ENCODE measurements at places on chromosomes 5 and 9.

DNA sequence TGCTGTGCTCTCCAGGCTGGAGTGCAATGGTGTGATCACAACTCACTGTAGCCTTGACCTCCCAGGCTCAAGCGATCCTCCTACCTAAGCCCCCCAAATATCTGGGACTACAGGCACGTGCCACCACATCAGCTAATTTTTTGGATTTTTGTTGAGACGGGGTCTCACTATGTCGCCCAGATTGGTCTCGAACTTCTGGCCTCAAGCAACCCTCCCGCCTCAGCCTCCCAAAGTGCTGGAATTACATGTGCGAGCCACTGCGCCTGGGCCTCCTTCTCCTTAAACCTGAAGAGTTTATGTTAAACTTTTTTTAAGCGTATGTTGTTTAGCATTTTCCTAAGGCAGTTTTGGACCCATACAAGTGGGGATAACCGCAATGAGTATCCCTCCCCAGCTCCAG is 30.8 kb upstream of the SUSD3 start:
- no peak for DNase-seq

- no peak for DNase-seq
These were observed 58.1 kb downstream of the MARCHF3 start for GRCh38 chr5:126972062-126972895.

DNA sequence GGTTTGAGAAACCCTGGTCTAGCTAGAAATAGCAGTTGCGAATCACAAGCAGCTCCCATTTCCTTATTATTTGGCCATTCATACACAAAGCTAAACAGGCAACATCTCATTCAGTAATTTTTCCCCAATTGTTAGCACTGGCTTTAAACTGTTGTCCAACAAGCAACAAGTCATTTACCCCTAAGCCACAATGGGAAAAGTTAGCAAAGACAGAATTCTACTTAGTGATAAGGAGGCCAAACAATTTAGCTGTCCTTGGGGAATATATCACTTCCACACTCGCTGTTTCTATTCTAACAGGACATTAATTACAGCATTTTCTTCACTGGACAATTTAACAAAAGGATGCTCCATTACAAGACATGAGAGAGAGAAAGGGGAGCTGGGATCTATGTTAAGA is 2.8 kb downstream of the MYO10 start:
- DNase-seq, result no peak

DNA sequence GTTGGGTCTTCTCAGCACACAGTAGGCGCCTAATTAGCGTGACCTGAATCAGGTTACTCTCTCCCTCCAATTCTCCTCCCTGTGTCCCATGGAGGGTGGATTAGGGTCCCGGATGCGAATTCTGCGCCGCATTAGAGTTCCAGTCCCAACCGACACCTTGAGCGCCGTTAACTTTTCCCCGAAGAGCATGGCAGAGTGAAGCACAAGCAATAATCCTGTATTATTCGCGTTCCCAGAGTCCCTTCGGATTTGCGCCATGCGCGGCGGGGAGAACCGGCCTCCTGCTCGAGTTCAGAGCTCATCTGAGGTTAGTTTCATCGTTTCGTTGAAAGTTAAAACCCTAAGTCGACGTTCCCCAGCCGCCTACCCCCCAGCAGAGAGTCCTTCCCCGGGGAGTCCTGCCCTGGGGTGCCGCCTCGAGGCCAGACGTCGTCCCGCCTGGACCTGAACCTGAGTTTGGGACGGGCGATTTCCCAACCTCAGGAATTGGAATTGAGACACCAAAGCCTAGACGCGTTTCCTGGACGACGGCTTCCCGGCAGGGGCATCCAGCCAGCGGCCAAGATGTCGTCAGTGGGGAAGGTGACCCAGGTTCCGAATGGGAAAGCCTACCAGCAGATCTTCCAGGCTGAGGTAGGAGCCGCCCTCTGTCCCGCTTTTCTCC is at the start of gene CCDC180:
TSS of gene CCDC180 (plus strand) at position 160 of the 664 bp plus-strand sequence. CDS start at position 565, 405 bp downstream.
- DNase-seq, result no peak

- DNase-seq, result no peak
These were observed 5.3 kb upstream of the HAUS6 start for GRCh38 chr9:19108038-19108437.

GRCh38 chr9:114224247-114224610 is 68.9 kb downstream of the COL27A1 start:
- DNase-seq, result no peak

DNA sequence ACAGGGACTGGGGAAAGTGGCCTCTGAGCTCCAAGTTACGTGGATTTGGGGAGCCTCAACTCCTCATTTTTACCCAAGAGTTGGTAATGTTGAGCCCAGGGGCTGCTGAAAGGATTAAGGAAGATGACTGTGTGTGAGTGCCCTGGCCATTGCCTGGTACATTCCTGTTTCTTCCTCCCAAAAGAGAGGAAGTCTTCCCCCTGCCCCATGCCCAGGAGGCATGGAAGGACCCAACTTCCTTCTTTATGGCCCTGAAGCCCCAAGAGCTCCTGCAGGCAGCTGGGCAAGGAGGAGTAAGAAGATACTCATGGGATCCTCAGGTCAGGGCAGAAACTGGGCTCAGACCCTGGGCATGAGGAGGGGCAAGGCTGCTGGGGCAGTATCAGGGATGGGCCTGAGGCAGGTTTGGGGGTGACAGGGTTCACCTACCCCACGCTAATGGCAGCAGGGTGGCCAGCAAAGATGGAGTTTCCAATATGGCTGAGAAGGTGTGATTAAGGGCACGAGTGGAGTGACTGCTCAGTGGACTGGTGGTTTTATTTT is 118.3 kb upstream of the MVB12B start:
- no peak for DNase-seq

DNA sequence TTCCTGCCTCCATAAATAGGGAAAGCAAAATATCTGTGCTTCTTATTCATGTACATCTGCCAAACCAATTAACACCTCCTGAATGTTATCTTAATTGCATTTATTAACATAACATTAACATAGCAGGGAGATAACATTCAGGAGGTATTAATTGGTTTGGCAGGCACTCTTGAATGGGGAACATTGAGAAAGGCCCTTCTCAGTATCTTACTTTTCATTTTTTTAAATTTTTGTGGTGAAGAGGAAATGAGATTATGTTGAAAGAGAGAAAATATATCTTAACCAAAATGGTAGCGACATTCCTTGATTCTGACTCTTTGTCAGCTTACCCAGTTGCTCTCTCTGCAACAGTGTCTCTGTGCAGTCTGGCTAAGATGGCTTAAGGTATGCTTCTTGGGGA is 100.4 kb upstream of the TLE1 start:
- no peak for DNase-seq

DNA sequence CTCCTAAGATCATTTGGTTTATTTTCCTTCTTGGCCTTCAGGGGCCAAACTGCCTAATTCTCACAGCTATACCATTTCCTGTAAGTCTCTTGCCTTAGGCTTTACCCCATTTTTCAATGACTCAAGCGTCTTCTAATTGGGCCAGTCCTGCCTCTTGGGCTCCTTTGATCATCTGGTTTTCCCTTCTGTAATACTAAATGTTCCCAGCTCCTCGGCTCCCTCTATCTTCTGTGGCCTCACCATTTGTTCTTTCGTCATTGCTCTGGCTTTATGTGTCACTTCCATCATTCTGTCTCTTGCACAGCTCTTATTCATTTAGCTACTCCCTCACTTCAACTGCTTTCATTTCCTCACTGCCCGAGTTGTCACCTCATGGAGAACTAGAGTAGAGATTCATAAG is 14.5 kb upstream of the SPINK7 start:
- no peak for DNase-seq

- no peak for DNase-seq
These were observed 965 bp downstream of the CLTA start for GRCh38 chr9:36191686-36192085.

DNA sequence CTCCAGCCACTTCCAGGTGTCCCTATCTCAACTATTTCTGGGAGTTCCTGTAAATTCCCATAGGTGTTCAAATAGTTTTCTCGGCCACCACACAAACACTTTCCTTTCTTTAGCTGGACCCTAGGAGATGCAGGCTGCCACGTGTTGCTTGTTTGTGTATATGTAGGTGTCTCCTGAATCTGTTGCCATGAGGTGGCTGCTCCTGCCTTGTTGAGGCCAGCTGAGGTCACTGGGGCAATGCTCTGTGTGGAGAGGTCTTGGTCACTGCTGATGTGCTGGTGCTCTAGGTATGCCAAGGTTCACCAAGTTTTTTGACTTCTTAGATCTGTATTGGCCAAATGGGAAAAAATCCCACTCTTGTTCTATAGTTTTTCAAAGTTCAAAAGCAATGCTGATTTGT is 132.5 kb upstream of the CHD1 start:
- DNase-seq, result no peak

DNA sequence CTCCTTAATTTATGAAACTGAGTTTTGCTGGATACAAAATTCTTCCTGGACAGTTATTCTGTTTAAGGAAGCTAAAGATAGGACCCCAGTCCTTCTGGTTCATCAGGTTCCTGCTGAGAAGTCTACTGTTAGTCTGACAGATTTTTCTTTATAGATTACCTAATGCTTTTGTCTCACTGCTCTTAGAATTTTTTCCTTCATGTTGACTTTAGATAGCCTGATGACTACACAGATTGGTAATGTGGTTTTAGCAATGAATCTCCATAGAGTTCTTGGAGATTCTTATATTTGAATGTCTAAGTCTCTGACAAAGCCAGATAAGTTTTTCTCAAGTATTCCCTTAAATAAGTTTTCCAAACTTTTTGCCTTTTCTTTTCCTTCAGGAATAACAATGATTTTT is 419.7 kb downstream of the CDH10 start:
- no peak for DNase-seq

- DNase-seq, result no peak
These were observed 20.7 kb upstream of the C5orf47 start for GRCh38 chr5:173968154-173968797.

GRCh38 chr5:149664666-149665415 is 65.3 kb upstream of the PPARGC1B start:
- peak; percentile 75 for DNase-seq

DNA sequence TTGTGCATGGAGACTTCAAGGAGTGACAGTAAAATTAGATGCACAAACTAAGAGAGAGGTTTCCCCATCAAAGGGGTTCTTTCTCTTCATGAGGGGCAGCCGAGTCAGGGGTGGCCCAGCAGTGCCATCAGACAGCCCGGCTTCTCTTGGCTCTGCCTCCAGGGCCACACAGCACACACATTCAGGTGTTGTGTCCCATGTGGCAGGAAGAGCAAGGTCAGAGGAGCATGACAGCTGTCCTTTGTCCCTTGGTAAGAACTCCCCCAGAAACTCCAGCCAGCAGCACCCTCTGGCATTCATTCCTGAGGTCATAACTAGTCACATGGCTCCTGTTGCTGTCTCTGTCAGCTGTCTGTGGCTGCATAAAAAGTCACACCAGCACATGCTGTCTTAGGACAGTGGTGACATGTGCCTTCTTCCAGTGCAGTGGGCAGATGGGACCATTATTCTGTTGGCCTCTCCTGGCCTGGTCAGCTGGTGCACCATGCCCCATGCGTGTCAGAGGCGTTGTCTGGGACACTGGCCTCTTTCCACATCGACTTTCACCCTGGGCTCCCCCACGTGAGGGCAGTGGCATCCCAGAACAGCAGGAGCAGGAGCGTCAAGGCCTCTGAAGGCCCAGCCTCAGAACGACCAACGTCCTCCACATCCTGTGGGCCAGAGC is 78.4 kb upstream of the OTULINL start:
- no peak for DNase-seq

GRCh38 chr9:106576232-106576760 is 286.7 kb upstream of the ZNF462 start:
- no peak for DNase-seq

DNA sequence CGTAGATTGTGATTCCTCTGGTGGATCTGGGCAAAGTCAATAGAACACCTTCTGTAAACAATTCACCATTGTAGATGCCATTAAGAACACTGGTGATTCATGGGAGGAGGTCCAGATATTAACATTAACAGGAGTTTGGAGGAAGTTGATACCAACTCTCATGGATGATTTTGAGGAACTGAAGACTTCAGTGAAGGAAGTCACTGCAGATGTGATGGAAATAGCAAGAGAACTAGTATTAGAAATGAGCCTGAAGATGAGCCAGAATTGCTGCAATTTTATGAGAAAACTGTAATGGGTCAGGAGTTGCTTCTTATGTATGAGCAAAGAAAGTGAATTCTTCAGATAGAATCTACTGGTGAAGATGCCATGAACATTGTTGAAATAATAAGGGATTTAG is 26.9 kb downstream of the TCERG1 start:
- DNase-seq, result no peak

- no peak for DNase-seq
These were observed 34.8 kb downstream of the FKBP15 start for GRCh38 chr9:113186137-113186755.

- no peak for DNase-seq
These were observed 6.9 kb upstream of the RIC1 start for GRCh38 chr9:5622016-5622415.

GRCh38 chr5:174617910-174618309 is 106.5 kb upstream of the MSX2 start:
- DNase-seq, result no peak

- DNase-seq, result no peak
These were observed 582.4 kb upstream of the BRINP1 start for GRCh38 chr9:119951591-119951990.

- DNase-seq, result no peak
These were observed 3.8 kb downstream of the NDST1 start for GRCh38 chr5:150511578-150512367.

GRCh38 chr9:19117039-19117716 is 10.1 kb downstream of the PLIN2 start:
- DNase-seq, result no peak

GRCh38 chr9:121350993-121351561 is 19.0 kb downstream of the STOM start:
- DNase-seq, result peak; percentile 82

- no peak for DNase-seq
These were observed 138.3 kb upstream of the DMAC1 start for GRCh38 chr9:7937761-7938491.

DNA sequence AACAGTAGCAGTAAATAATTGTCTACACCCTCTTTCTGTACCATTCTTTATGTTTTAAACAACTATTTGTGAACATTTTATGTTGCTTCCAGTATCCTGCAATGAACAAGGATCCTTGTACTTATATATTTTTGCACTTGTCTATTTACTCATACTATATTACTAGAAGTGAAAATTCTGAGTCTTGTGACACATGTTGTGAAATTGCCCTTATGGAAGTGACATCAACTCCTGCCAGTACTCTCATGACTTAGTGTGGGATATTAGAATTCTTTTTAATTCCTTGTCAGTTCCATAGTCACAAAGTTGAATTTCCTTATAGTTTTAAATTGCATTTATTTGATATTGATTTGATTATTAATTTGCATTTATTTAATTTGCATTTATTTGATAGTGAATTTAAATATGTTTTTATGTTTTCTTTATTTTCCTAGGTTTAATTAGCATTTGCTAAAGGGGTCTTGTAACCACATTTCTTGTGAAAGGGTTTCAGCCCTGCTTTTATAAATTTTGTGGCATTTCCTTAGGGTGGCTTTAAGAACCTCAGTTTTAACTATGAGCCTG is 27.7 kb downstream of the PARP8 start:
- no peak for DNase-seq

DNA sequence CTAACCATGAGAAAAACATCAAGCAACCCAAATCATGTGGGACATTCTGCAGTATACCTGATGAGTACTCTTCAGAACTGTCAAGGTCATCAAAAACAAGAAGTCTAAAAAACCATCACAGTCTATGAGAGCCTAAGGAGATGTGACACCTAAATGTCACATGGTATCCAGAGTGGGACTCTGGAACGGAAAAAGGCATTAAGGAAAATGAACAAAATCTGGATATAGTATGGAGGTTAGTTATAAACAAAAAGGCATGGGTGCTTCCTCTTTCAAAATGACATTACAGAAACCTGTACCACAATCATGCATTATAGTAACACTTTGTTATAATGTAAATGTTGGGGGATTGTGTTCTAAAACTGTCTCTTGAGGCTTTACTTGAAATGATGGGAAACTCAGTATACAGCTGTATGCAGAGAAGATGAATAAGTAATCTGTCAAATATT is 47.4 kb downstream of the PRKACG start:
- no peak for DNase-seq
